CD4-positive, alpha-beta T cell treated with Interleukin-10 for 1 hour (primary cell): ENCODE measurements at places on chromosomes 5 and 9.

DNA sequence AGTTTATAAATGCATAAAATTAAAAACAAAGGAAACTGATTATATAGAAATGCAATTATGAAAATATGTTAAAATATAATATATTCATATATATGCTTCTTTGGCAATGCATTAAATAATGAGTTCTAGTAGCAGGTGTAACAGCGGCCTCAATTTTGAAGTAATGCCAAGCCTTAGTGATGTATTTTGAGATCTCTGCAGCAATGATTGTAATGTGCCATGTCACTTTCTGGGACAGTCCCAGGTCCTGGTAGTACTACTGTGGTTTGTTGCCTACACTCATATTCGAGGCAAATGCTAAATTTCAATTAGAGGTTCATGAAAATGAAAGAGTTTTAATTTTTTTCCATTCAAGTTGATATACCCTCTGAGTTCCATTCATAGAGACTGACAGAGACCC, 75.8 kb upstream of the ORM1 start:
- DNase-seq = no peak

DNA sequence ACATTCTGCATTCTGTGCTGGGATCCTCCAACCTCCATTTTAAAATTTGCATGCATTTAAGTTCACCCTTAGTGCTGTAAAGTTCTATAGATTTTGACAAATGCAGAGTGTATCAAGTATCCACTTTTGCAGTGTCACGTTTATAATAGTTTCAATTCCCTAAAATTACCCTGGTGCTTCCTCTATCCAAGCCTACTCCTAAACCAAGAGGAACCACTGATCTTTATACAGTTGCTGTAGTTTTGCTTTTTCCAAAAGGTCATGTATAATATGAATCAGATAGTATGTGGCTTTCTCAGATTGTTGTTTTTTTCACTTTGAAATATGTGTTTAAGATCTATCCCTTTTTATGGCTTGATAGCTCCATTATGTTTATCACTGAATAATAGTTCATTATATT, 468.4 kb upstream of the CDH6 start:
- no peak for DNase-seq

DNA sequence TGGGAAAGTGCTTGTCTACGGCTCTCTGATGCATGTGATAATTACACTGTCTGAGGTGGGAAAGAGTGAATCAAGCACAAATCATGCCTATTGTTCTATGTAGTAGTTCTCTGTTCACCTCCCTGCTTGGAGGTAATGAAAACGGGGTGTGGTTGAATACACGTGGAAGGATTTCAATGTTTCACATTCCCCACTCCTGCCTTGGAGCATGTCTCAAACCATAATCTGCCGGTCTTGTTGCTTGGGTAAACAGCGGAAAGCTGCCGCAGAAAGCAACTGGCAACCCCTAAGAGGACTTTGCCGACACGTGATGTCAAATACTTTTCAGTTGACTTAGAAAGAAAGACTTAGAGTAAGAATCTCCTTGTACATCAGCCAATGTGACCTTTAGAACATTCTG, 63.5 kb upstream of the MOCS2 start:
- DNase-seq = no peak

GRCh38 chr5:131877873-131878272, 67.6 kb downstream of the MEIKIN start:
- no peak for DNase-seq

DNA sequence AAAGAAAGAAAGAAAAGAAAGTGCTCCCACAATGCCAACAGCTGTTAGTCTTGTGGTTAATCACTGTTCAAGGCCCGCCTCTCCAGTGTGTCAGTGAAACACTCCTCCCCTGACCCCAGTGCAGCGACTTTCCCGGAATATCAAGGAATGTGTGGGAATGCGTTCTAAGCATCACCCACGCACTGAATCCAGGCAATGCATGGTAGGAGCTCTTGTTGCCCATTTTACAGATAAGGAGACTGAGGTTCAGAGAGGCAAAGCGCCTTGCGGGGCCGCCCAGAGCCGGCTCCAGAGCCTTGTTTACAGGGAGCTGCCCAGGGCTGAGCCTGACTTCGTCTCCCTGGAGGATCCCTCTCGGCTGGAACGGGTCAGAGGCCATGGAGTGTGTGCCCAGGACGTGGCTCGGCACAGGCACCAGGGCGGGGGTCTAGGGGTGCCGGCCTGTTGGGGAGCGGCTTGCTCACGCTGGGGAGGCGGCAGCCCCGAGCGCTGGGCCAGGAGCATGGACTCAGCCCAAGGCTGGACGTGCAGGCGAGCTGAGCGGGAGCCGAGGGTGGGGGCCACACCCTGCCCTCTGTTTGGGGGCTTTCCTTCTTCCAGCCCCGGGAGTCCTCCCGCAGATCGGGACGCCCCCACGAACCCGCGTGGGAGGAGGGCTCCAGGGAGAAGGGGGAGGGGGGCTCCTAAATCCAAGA, 823 bp downstream of the ST6GALNAC6 start:
- DNase-seq = no peak

DNA sequence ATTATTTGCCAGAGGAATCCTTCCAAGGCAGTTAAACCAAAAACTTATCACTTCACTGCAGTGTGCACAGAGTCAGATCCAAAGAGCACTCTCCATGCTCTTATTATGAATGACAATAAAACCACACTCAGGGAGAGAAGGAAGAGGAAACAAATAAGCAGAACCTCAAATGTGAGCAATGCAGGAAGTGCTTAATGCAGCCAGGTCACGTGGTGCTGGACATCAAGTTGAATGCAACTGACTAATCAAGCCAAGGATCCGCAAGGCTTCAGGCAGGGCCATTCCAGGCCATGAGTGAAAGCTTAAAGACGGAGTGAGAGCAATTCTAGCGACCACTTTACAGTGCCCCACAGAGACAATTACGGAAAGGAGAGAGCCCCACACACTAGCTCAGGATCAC, 230.4 kb upstream of the PUM3 start:
- no peak for DNase-seq

GRCh38 chr5:155767470-155767869, 559.5 kb upstream of the SGCD start:
- peak; percentile 33 for DNase-seq

DNA sequence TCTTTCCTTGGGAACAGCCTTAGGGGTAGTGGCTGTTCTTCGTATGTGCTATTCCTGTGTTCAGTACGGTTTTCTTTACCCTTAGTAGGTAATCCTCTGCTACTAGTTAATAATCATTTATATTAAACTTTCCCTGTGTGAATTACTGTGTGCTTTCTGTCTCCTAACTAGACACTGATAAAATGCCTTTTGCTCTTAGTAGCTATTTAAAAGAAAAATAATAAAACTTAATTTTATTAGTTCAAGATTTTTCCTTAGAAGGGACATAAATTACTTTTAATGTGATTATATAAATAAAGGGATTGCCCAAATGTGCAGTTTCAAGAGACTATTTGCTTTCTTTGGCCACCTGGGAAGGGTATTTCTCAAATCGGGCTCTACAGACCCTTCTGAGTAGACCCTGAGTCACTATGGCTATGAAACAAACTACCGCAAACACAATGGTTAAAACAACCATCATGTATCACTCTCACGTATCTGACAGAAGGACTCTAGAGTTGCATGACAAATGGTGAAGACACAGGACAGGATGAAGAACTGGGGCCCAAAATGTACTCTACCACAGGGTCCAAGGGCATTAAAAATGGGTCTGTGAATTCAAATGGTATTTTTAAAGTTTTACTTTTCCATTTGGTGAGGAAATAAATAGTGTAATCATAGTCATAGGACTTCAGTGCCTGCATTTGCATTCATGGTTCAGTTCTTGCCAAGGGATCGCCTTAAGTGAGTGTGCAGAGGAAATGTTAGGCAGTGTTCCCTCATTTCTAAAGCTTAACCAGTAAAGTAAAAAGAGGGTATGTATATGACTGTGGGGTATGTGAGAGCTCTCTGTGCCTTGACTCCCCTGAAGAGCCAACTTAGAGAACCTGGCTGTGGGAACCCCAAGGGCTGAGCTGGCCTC, 97.0 kb downstream of the TSSK1B start:
- no peak for DNase-seq

DNA sequence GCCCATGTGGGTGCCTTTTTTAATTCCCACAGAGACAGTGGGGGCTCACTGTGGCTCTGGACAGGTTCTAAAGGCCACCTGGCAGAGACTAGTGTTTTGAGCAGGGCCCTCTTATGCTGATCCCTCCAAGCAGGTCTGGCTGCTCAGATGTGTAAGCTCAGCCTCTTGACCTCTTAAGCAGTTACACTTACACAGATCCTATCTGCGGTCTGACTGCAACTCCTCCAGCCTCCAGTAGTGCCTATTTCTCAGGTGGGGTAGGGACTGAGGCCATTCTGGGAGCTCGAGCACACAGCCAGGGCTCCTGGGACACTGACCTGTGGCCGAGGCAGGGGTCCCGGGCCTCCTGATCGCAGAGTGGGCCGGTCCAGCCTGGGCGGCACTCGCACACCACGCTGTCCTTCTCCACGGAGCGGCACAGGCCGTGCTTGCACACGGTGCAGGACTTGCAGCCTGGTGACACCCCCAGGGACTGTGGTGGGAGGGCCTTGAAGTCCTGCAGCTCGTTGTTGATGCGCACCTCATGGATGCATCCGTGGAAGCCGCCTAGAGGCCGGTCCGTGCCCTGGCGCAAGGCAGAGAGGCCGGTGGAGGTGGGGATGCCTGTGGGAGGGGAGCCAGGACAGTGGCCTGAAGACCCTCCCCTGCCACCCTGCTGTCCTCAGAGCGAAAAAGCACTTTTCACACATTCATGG, 91.9 kb upstream of the PANK3 start:
- no peak for DNase-seq

DNA sequence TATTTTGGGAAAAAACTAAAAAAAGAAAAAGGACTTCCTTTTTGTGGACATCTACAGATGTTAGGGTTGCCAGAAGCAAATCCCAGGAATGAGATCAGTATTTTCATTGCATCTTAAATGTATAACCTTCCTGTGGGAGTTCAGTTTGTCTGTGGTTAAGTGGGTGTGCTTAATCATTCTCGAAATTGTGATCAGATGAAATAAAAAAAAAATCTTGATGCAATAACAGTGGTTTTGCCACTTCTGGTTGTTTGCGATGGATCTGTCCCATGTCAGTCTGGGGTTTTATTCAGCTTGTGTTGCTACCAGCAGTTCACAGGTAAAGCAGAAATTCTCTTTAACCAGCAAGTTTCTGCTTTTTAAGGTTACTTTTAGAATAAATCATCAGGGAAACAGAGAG, 179.0 kb downstream of the MAN2A1 start:
- DNase-seq = no peak

GRCh38 chr5:138316355-138316754, 15.2 kb downstream of the CDC25C start:
- no peak for DNase-seq

DNA sequence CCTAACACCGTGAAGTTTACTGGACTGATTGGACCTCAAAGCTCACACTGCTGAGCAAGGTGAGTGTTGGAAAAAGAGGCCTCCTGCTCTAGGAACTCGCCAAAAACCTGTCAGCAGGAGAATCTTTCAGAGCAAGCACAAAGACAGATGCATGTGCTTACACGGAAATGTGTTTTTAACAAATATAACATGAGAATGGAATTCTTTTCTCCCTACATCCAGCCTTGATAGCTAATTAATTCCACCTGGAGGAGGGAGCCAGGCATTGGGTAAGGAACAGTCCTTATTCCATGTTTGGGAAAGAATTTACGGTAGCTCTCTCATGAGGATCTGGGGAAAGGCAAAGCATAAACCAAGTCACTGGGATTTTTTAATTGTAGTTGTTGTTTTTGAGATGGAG, 98.8 kb downstream of the KLF4 start:
- DNase-seq = no peak

GRCh38 chr5:143064218-143064641, 294.1 kb downstream of the ARHGAP26 start:
- no peak for DNase-seq

GRCh38 chr9:95762322-95762721, 113.2 kb upstream of the ERCC6L2 start:
- DNase-seq = no peak

DNA sequence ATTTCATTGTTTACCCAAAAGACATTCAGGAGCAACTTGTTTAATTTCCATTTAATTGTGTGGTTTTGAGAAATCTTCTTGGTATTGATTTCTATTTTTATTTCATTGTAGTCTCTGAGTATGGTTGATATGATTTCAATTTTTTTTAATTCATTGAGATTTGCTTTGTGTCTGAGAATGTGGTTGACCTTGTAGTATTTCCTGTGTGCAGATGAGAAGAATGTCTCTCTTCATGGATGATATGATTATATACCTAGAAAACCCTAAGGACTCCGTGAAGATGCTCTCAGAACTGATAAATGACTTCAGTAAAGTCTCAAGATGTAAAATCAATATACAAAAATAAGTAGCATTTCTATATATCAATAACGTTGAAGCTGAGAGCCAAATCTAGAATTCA, 202.4 kb upstream of the CDH9 start:
- no peak for DNase-seq

- no peak for DNase-seq
Observed at GRCh38 chr5:39189292-39189955, 29.9 kb downstream of the FYB1 start.

DNA sequence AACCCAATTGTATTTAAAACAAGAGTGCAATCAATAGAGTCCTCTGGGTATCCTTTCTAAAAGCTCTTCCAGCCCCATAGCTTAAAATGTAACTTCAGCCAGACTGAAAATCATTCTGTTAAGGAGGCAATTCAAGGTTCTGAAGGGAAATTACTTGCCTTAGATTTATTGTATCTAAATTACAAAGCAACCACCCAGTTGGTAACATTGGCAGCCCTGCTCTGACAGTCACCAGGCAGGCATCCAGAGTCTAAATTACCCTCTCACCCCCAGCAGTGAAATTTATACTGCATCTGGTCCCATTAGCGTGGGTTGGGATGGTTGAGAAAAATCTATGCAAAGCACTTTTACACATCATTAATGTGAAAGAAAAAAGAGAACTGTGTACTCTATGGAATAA, 514.7 kb downstream of the MTRR start:
- no peak for DNase-seq

DNA sequence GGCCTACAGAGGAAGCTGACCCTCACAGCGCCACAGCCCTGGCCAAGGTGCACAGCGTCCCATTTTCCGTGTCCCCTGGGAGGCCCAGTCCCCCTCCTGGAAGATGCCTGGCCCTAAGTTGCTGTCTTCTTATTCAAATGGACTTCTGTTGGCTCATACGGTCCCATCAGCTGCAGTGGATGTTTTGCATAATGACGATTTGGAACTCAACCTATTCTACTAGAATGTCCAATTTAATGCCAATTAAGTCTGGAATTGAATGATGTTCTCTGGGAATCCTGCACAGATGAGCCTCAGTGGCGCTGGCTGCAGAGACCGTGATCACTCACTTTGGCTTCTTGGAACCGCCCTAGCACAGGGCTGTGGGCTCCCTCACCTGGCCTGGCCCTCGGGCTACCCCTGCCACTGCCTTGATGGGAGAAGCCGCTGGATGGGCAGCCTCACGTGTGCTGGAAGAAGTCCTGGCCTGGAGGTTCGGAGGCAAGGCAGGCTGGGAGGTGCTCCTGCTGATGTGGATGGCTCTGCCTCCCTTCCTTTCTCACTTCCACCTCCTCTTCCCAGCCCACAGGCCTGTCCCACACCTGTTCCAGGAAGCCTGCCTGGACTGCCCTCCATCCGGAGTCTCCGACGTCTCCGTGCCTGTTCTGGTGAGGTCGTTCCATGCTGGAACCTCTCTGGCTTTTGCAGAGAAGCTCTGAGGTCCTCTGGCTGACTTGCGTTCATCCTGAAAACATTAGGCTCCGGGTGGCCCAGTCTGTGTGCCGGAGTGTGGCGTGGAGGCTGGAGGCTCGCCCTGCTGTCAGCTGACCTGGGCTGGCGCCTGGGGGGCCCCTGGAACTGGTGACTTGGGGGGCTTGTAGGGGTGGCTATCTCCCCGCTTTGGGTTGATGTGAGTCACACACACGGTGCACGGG, 147.1 kb downstream of the RXRA start:
- DNase-seq = no peak
